Activated CD8-positive, alpha-beta memory T cell treated with anti-CD3 and anti-CD28 coated beads, Interleukin-2, amount 10 ng/mL, durations not matched to agents 7 days and 5 days (primary cell): ENCODE measurements at places on chromosomes 11 and 22. TPM values are rescaled to one million over a fixed set of nuclear protein-coding genes. Genes with fewer than 3 reads are reported as not detected.
A peak's percentile ranks its signal among the peaks of the same experiment; 100 is the strongest.

GRCh38 chr22:44468973-44469372 is 29.1 kb downstream of the RTL6 start:
- H3K27me3 ChIP-seq = peaks cover 9% of the 10 kb centered on the region
- no peaks in the 10 kb centered on the region for H3K36me3 ChIP-seq
- H3K4me1 ChIP-seq = no peaks in the 10 kb centered on the region
- H3K27ac ChIP-seq = no peak overlapping the region

- H3K27me3 ChIP-seq = no peaks in the 10 kb centered on the region
- peaks cover 24% of the 10 kb centered on the region for H3K4me1 ChIP-seq
- peaks cover 1% of the 10 kb centered on the region for H3K36me3 ChIP-seq
- peak overlapping the region; percentile 62 for H3K27ac ChIP-seq
Observed at GRCh38 chr11:47955061-47955755, 25.2 kb upstream of the PTPRJ start.

DNA sequence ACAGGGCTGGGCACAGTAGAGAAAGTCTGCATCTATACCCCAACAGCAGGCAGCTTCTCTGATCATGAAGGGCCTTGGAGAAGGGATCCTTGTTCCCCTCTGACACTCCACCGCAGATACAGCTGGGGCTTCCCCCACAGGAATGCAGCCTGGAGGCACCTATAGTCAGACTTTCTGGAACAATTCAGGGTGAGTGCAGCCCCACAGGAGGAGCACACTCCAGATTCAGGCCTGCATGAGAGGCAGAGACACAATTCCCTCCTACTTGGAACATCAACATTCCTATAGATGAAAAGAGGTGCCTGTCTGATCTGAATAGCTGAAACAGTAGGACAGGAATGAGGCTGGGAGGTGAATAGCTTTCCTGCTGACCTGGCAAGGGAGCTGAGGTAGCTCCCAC is 1298.0 kb upstream of the CNTN5 start:
- no peaks in the 10 kb centered on the region for H3K4me1 ChIP-seq
- H3K36me3 ChIP-seq = no peaks in the 10 kb centered on the region
- no peak for DNase-seq
- H3K4me3 ChIP-seq = no peak overlapping the region
- no peaks in the 10 kb centered on the region for H3K27me3 ChIP-seq
- H3K27ac ChIP-seq = no peak overlapping the region

- no peak overlapping the region for H3K27ac ChIP-seq
- no peak overlapping the region for H3K4me3 ChIP-seq
- no peak for DNase-seq
- peaks cover 5% of the 10 kb centered on the region for H3K36me3 ChIP-seq
Observed at GRCh38 chr11:111366560-111367410, 12.3 kb downstream of the POU2AF1 start.

GRCh38 chr22:36439481-36440271 is 41.8 kb downstream of the TXN2 start:
- H3K27ac ChIP-seq = no peak overlapping the region
- peaks cover 3% of the 10 kb centered on the region for H3K27me3 ChIP-seq
- no peak for DNase-seq
- H3K36me3 ChIP-seq = no peaks in the 10 kb centered on the region
- peaks cover 41% of the 10 kb centered on the region for H3K4me1 ChIP-seq

The DCDC1 gene
- total RNA-seq = 0.07 TPM

DNA sequence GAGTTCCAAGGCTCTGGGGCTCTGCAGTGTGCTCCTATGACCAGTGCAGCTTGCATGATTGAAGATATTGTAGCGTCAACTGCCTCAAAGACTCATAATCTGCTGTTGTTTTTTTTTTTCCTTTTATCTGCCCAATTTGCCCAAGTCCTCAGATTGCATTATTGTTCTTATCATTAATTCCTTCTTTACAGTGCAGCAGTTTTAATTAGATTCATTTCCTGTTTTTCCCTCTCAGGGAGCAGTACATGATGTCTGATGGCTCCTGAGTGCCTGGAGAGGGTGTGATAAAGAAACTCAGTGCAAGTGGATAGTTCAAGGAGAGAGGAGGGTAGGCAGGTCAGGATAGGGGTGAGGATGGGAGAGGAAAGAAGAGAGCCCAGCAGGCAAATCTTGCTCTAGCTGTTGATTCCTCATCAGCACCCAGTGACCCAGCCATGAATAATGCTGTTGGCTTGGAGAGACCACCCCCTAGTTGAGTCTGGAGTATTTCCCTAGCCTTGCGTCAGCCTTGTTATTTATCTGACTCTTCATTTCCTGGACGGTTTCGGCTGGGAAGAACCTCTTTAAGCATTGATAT is 219.6 kb upstream of the SESN3 start:
- no peaks in the 10 kb centered on the region for H3K36me3 ChIP-seq
- H3K27ac ChIP-seq = no peak overlapping the region
- H3K27me3 ChIP-seq = peaks cover 2% of the 10 kb centered on the region
- no peaks in the 10 kb centered on the region for H3K4me1 ChIP-seq
- no peak for DNase-seq

- no peak overlapping the region for H3K27ac ChIP-seq
Observed at GRCh38 chr11:110097459-110098012, 4.3 kb downstream of the ZC3H12C start.

The TSKU gene
- total RNA-seq = 1.5 TPM

DNA sequence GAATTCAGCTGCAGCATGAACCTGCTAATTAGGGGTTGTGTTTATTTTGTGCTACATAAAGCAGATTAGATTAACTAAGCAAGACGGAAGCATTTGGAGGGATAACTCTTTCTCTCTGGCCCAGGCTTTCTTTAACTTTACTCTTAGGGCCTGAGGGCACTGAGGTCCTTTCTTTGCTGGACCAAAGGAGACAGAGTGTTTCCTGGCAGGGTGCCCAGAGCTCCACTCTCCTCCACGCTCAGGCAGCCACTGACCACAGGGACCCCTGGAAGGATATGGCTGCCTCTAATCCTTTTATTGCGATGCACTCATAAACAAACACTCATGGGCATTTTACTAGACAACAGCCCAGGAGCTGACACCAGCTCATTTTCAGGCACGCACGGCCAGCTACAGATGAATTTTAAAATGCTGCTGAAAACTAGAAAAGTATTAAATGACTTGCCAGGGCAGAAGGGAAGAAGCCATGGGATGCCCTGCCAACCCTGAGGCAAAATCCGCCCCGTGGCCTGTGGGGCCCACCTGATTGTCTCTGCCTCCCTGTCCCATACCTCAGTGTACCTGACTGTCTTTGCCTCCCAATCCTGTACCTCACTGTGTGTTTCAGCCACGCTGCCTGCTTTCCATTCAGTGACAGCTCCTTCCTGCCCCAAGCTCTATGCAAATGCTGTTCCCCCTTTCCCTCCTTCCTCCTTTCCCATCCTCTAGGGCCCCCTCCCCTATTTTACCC is 192.6 kb upstream of the NAV2 start:
- no peak overlapping the region for H3K27ac ChIP-seq
- no peaks in the 10 kb centered on the region for H3K36me3 ChIP-seq
- H3K27me3 ChIP-seq = peaks cover 14% of the 10 kb centered on the region
- no peak for DNase-seq
- H3K4me1 ChIP-seq = no peaks in the 10 kb centered on the region

The KRTAP5-11 gene
- total RNA-seq = not detected

DNA sequence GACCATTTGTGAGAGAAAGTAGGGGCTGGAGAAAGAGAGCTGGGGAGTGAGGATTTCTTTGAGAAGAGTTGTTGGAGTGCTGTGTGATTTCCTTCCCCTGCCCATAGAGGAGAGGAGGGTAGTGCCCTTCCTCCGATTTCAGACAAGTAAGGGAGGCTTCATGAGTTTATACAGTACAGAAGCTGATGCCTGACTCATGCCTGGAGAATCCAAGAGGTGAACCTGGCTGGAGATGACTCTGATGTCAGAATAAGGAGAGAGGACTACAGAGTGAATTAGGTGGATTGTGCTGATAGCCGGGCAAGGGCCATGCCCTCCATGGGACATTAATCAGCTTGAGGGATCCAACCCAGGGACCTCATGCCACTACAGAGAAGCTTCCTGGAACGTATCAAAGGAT is 91.6 kb downstream of the FAR1 start:
- no peaks in the 10 kb centered on the region for H3K36me3 ChIP-seq
- no peaks in the 10 kb centered on the region for H3K4me1 ChIP-seq
- H3K4me3 ChIP-seq = no peak overlapping the region
- no peak for DNase-seq
- H3K27me3 ChIP-seq = peaks cover 3% of the 10 kb centered on the region

GRCh38 chr22:37634417-37634924 is 5.0 kb upstream of the SH3BP1 start:
- H3K36me3 ChIP-seq = peaks cover 2% of the 10 kb centered on the region
- no peaks in the 10 kb centered on the region for H3K27me3 ChIP-seq
- peak overlapping the region; percentile 72 for H3K4me3 ChIP-seq
- H3K4me1 ChIP-seq = peaks cover 77% of the 10 kb centered on the region
- peak overlapping the region; percentile 91 for H3K27ac ChIP-seq

The PRRG4 gene
- 1.9 TPM for total RNA-seq

The P2RX6 gene
- total RNA-seq = 0.42 TPM

The MRGPRF gene
- total RNA-seq = not detected

The MMP27 gene
- total RNA-seq = not detected

The OR10S1 gene
- not detected for total RNA-seq

DNA sequence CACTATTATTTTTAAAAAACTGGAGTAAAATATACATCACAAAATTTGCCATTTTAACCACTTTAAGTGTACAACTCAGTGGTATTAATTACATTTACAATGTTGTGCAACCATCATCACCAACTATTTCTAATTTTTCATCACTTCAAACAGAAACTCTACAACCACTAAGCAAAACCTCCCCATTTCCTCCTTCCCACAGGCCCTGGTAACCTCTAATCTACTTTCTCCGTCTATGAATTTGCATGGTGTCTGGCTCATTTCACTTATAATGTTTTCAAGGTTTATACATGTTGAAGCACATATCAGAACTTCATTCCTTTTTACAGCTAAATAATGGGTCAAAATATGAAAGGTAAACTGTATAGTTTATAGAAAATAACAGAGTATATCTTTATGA is 24.4 kb downstream of the DDI1 start:
- H3K4me3 ChIP-seq = no peak overlapping the region
- H3K27me3 ChIP-seq = no peaks in the 10 kb centered on the region
- H3K4me1 ChIP-seq = no peaks in the 10 kb centered on the region
- no peaks in the 10 kb centered on the region for H3K36me3 ChIP-seq
- no peak for DNase-seq

- H3K27me3 ChIP-seq = no peaks in the 10 kb centered on the region
- H3K27ac ChIP-seq = no peak overlapping the region
- DNase-seq = no peak
- H3K4me3 ChIP-seq = no peak overlapping the region
Observed at GRCh38 chr11:46427364-46427763, 35.8 kb upstream of the CHRM4 start.

GRCh38 chr11:63945477-63946163 is 6.8 kb downstream of the NAA40 start:
- H3K4me1 ChIP-seq = peaks cover 21% of the 10 kb centered on the region
- DNase-seq = peak; percentile 68
- no peak overlapping the region for H3K27ac ChIP-seq

DNA sequence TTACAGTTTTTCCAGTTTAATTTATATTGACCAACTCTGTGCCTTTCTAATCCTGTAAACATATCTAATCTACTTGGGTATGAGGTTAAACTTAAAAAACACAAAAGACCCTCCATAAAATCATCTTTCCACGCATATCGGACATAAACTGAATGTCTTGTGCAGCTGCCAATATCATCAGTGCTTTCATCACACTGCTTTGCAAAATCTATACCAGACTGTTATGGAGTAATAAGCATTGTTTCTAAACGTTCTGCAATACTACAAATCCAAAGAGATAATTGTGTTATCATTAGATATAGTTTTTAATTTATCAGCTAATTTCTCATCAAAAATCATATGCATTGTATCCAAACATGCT is 36.1 kb upstream of the AMPD3 start:
- H3K4me1 ChIP-seq = peaks cover 18% of the 10 kb centered on the region
- peaks cover 42% of the 10 kb centered on the region for H3K27me3 ChIP-seq
- no peak for DNase-seq
- no peak overlapping the region for H3K4me3 ChIP-seq
- H3K36me3 ChIP-seq = no peaks in the 10 kb centered on the region
- no peak overlapping the region for H3K27ac ChIP-seq

GRCh38 chr11:46855167-46855566 is 9.1 kb upstream of the CKAP5 start:
- no peaks in the 10 kb centered on the region for H3K27me3 ChIP-seq
- H3K27ac ChIP-seq = no peak overlapping the region
- no peaks in the 10 kb centered on the region for H3K36me3 ChIP-seq

GRCh38 chr22:23688571-23688970 is 2.2 kb upstream of the RGL4 start:
- no peaks in the 10 kb centered on the region for H3K27me3 ChIP-seq
- H3K36me3 ChIP-seq = peaks cover 4% of the 10 kb centered on the region
- no peak for DNase-seq

DNA sequence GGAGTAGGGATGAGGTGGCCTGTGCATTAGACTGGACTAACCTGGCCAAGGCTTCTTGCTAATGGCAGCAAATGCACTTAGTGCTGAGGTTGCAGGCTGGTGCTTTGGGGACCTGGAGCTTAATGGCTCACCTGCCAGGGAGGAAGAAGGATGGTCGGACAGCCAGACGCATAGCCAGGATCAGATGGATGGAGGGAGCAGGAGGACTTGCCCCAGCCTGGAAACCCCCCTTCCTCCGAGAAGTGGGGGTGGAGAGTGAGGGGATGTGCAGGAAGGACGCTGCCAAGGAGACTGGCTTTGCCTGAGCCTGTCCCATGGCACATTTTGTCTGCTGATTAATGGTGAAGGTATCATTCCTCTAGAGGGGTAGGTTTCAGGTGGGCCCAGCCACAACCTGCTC is 17.9 kb downstream of the IGLL1 start:
- no peak overlapping the region for H3K4me3 ChIP-seq
- no peaks in the 10 kb centered on the region for H3K36me3 ChIP-seq
- H3K27me3 ChIP-seq = peaks cover 40% of the 10 kb centered on the region
- H3K27ac ChIP-seq = no peak overlapping the region
- H3K4me1 ChIP-seq = peaks cover 6% of the 10 kb centered on the region

DNA sequence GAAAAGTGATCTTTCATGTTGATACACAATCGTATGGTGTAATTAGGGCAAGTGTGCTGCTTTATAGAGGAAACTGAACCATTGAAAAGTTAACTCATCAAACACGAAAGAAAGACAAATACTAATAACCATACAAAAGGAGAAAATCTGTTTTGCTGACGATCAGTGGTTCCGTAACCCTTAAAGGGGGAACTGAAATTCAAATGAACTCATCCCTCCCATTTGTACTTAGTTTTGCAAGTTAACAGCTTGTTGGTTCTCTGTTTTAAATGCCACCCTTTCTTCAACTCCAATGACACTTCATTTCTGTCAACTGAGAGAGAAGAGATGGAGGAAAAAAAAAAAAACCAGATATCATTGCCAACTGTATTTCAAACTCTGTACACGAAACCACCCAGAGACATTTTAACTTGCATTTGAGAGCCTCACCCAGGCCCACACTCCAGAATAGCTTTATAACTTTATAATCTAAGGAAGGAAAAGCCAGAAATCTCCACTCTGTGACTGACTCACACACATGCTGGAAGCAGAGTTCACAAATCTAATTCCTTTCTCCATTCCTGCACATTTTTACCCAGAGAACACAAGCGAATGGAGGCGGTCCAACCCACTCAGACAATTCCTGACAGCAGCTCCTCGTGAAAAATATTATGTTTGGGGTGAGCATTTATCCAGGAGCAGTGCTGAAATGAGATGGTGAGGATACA is 17.4 kb upstream of the CSNK2A3 start:
- no peaks in the 10 kb centered on the region for H3K27me3 ChIP-seq
- no peak overlapping the region for H3K27ac ChIP-seq
- DNase-seq = no peak
- H3K4me3 ChIP-seq = no peak overlapping the region
- H3K4me1 ChIP-seq = no peaks in the 10 kb centered on the region
- H3K36me3 ChIP-seq = no peaks in the 10 kb centered on the region

GRCh38 chr22:28984482-28985158 is 77.0 kb downstream of the C22orf31 start:
- H3K4me1 ChIP-seq = peaks cover 3% of the 10 kb centered on the region
- no peaks in the 10 kb centered on the region for H3K36me3 ChIP-seq
- peaks cover 25% of the 10 kb centered on the region for H3K27me3 ChIP-seq
- H3K27ac ChIP-seq = no peak overlapping the region
- no peak for DNase-seq
